ENCODE measurements at places on chromosomes 2 and 18. TPM values are rescaled to one million over a fixed set of nuclear protein-coding genes. Genes with fewer than 3 reads are reported as not detected.

GRCh38 chr18:23154823-23155500 lies 19.7 kb downstream of the CABLES1 start:
- DNase-seq = no peak
- H3K36me3 ChIP-seq = no peaks in the 10 kb centered on the region
- no peaks in the 10 kb centered on the region for H3K27me3 ChIP-seq
- no peaks in the 10 kb centered on the region for H3K4me1 ChIP-seq

DNA sequence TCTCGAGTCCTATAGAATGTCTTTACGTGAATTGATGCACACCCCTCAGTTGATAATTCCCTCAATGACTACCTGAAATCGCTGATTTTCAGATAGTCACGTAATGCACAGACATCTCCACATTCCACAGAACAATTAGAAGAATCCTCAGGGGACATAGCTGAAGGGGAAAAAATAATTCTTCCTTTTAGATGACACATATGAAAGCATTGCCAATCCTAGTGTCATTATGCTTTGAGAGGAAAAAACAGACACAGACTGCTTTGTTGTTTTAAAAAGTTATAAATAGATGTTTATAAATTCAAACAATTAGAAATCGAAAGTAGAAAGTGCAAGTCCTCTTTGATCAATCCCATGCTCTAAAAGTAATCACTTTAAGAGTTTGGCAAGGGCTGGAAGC lies 100.6 kb upstream of the FN1 start:
- no peaks in the 10 kb centered on the region for H3K36me3 ChIP-seq
- no peak overlapping the region for H3K27ac ChIP-seq
- no peak overlapping the region for H3K4me3 ChIP-seq
- no peak for DNase-seq
- no peaks in the 10 kb centered on the region for H3K4me1 ChIP-seq

Gene TUBA4B
- not detected for total RNA-seq

GRCh38 chr2:137729305-137729704 lies 235.0 kb upstream of the HNMT start:
- no peaks in the 10 kb centered on the region for H3K36me3 ChIP-seq
- no peaks in the 10 kb centered on the region for H3K4me1 ChIP-seq
- no peak for DNase-seq
- no peak overlapping the region for H3K27ac ChIP-seq

Gene CHMP1B
- 92.1 TPM for total RNA-seq

GRCh38 chr2:68741238-68741637 lies 6.6 kb downstream of the ARHGAP25 start:
- peaks cover 13% of the 10 kb centered on the region for H3K36me3 ChIP-seq
- H3K27ac ChIP-seq = peak overlapping the region; percentile 78
- peak overlapping the region; percentile 77 for H3K4me3 ChIP-seq
- H3K27me3 ChIP-seq = no peaks in the 10 kb centered on the region

- no peaks in the 10 kb centered on the region for H3K36me3 ChIP-seq
- H3K27ac ChIP-seq = no peak overlapping the region
- H3K4me1 ChIP-seq = no peaks in the 10 kb centered on the region
Measured at GRCh38 chr18:78423811-78424210, 555.8 kb upstream of the SALL3 start.

Gene GYPC
- total RNA-seq = 116 TPM

GRCh38 chr2:151841047-151841424 lies 12.8 kb upstream of the ARL5A start:
- H3K4me1 ChIP-seq = no peaks in the 10 kb centered on the region
- DNase-seq = no peak
- no peak overlapping the region for H3K4me3 ChIP-seq
- H3K27me3 ChIP-seq = no peaks in the 10 kb centered on the region

DNA sequence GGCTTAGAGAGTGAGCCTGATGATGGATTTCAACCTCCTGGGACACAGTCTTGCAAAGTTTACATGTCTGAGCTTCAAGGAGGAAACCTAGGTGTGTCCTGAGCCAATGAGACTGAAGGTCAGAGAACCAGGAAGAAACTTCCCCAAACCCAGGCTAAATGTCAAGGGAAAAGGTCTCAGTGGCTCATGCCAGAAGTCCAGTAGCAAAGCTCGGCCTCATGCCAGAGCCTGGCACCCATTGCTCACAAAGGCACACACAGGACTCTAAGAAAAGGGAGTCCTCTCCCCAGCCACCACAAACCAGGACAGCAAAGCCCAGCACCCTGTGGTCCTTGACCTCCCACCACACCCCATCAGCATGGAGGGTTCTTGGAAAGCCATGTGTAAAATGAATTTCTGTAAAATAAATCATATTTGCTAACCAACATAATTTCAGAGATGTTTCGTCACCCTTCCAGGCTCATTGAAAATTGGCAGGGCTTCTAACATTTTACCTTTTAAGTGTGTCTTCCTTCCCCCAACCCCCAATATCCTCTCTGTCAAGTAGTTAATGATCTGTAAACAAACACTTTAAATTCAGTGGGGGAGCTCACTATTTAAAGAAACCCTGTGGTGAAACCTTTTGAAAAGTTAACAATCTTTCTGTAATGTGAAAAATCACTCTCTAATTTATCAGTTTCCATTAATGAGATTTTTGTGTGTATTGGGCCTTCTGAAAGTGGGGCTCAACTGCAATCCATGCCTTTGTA lies 77.1 kb downstream of the BCL11A start:
- DNase-seq = no peak
- no peaks in the 10 kb centered on the region for H3K4me1 ChIP-seq
- no peaks in the 10 kb centered on the region for H3K36me3 ChIP-seq

DNA sequence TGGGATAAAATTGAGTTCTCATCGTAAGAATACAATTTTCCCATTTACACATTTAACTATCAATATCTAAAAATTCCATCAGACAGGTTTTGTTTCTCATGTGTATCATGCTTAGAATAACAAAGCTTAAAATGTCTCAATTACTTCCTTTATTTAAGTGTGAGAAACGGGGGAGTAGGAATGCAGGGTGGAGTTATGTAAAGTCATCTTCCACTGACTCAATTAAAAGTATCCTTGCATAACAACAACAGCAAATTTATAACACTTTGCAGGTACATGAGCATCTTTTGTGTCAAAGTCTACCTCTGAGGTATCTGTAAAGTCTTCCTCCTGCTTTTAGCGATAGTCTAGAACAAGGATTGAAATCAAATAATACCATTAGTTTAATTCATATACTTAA lies 327.1 kb downstream of the EPHA4 start:
- no peak overlapping the region for H3K27ac ChIP-seq
- no peaks in the 10 kb centered on the region for H3K4me1 ChIP-seq
- peaks cover 3% of the 10 kb centered on the region for H3K27me3 ChIP-seq
- no peaks in the 10 kb centered on the region for H3K36me3 ChIP-seq
- no peak for DNase-seq
- no peak overlapping the region for H3K4me3 ChIP-seq

GRCh38 chr18:39414009-39414700 lies 1848.6 kb upstream of the CELF4 start:
- no peaks in the 10 kb centered on the region for H3K27me3 ChIP-seq
- H3K27ac ChIP-seq = no peak overlapping the region
- DNase-seq = no peak
- no peaks in the 10 kb centered on the region for H3K36me3 ChIP-seq
- no peak overlapping the region for H3K4me3 ChIP-seq

DNA sequence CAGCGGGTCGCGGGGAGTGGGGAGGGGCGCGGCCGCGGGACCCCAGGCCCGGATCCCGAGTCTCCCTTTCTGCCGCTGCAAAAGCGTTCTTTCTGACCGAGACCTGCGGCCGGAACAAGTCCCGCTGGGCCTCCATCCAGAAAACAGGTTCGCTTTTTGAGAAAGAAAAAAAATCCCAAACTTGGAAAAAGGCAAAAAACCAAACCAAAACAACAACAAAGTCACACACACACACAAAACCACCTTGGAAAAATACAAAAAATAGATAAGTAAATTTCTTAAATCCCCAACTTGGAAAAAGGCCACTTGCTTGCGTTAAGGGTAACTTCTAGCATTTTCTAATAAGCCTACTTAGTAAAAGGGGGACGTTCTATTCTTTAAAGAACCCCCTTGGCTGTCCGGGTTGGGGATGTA lies 250 bp upstream of the CHST10 start:
- H3K36me3 ChIP-seq = no peaks in the 10 kb centered on the region
- DNase-seq = no peak
- peak overlapping the region; percentile 49 for H3K4me3 ChIP-seq
- H3K4me1 ChIP-seq = no peaks in the 10 kb centered on the region
- H3K27me3 ChIP-seq = no peaks in the 10 kb centered on the region

DNA sequence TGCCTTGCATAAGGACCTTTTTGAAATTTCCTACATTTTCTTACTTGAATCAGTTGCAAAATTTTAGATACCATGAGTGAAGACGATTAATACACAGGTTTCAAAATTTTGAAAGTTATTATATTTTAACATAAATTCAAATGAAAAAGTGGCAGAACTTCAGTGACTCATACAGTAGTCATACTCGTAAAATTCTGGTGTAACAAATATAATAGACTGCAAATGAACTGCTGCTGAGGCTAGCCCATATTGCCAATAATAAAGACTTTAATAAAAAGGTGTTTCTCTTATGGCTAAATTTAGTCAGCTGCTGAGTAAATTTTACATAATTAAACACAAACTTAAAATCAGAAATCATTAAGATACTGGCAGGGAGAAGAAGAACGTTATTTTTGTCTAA lies 36.9 kb downstream of the MSH6 start:
- no peaks in the 10 kb centered on the region for H3K4me1 ChIP-seq
- no peaks in the 10 kb centered on the region for H3K27me3 ChIP-seq
- no peak overlapping the region for H3K27ac ChIP-seq
- peaks cover 75% of the 10 kb centered on the region for H3K36me3 ChIP-seq

- no peaks in the 10 kb centered on the region for H3K27me3 ChIP-seq
- no peak overlapping the region for H3K4me3 ChIP-seq
- H3K36me3 ChIP-seq = no peaks in the 10 kb centered on the region
- no peaks in the 10 kb centered on the region for H3K4me1 ChIP-seq
- DNase-seq = no peak
Measured at GRCh38 chr2:68948710-68949109, 4.0 kb downstream of the GKN2 start.

DNA sequence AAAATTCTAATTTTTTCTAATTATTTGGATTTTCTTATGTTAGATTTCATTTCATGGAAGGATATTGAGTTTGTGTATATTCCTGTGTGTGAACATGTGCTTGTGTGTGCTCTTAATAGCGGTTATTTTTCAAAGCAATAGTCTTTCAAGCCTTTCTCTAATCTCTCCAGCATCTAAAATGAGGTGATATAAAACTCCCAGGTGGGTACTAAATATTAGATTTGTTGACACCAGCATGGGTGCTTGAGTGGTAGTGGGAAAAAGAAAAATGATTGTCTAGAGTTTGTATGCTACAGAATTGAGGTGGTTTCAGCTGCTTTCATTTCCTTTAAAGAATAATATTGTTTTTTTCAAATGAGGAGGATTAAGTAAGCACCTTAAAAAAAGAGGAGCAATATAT lies 296.8 kb downstream of the PARD3B start:
- H3K4me3 ChIP-seq = no peak overlapping the region
- no peak for DNase-seq

Gene PIEZO2
- total RNA-seq = not detected

Gene RESP18
- not detected for total RNA-seq

Gene SLC4A1AP
- total RNA-seq = 14.7 TPM

Gene SNED1
- total RNA-seq = 60.7 TPM

DNA sequence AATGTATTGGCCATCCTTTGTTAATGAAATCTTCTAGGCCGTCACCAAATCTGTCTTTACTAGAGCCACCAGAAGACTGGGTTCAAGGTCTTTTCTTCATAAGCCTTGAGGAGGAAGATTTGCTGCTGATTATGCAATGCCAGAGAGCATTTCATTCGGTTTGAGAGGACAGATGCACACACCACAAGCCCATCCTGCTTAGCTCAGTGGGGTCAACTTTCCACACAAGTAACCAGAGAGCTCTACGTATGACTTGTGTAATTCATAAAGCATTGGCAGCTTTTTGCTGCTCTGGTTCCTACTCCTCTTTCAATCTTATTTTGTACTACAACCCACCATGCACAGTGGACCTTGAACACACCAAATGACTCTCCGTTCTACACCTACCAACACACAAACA lies 106.9 kb downstream of the OSR1 start:
- no peaks in the 10 kb centered on the region for H3K36me3 ChIP-seq
- H3K4me1 ChIP-seq = no peaks in the 10 kb centered on the region
- no peak overlapping the region for H3K4me3 ChIP-seq
- H3K27me3 ChIP-seq = no peaks in the 10 kb centered on the region
- no peak overlapping the region for H3K27ac ChIP-seq

Gene CD207
- not detected for total RNA-seq

GRCh38 chr2:172350839-172351479 lies 76.4 kb upstream of the ITGA6 start:
- H3K4me3 ChIP-seq = no peak overlapping the region
- no peak for DNase-seq
- H3K27ac ChIP-seq = no peak overlapping the region
- no peaks in the 10 kb centered on the region for H3K36me3 ChIP-seq
- H3K27me3 ChIP-seq = no peaks in the 10 kb centered on the region
- H3K4me1 ChIP-seq = no peaks in the 10 kb centered on the region

DNA sequence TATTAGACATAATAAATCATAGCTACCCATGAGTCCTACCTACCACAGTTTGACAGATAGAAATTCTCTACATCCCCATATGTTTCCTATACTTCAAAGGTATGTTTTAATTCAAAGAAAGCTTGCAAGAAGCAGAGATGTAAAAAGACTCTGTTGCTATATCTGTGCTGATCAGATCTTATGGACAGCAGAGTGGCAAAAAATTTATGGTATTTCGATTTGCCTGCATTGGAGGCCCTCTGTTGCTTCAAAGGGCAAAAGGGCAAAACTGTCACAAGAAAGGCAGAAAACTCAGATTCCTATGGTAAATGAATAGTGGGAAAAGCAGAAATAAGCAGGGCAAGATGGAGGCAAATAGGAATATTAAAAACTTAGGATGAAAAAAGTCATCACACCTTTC lies 447.8 kb upstream of the SPHKAP start:
- H3K27ac ChIP-seq = no peak overlapping the region
- H3K27me3 ChIP-seq = no peaks in the 10 kb centered on the region
- no peak overlapping the region for H3K4me3 ChIP-seq
- DNase-seq = no peak
- no peaks in the 10 kb centered on the region for H3K36me3 ChIP-seq

Gene EFEMP1
- total RNA-seq = not detected

DNA sequence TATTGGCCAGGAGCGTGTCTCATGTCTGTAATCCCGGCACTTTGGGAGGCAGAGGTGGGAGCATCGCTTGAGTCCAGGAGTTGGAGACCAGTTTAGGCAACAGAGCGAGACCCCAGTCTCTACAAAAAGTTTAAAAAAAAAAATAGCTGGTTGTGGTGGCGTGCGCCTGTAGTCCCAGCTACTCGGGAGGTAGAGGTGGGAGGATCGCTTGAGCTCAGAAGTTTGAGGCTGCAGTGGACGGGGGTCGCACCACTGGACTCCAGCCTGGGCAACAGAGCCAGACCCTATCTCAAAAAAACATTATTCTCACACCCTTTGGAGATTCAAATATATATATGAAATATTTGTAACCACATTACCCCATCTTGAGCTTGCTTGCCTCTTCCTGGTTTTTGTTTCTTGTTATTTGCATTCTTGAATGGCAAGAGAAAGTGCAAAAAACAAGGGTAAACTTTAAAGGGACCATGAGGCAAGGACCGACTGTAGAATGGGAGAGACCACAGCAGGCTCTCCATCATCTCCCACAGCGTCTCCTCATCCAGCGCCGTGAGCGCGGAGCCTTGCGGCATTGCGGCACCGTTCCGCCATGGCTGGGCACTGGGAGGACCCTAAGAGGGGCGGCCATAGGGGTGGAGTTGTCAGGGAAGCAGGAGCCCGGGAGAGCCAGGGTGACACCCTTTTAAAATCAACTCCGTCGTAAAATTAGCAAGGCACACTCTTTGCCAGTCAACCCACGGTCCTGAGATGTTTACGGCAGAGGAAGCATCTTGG lies 1.4 kb downstream of the ELP2 start:
- no peak for DNase-seq
- peak overlapping the region; percentile 99 for H3K4me3 ChIP-seq
- H3K36me3 ChIP-seq = no peaks in the 10 kb centered on the region
- H3K27me3 ChIP-seq = no peaks in the 10 kb centered on the region

Data from naive thymus-derived CD4-positive, alpha-beta T cell (primary cell).